ENCODE measurements at places on chromosomes 2 and 18. TPM values are rescaled to one million over a fixed set of nuclear protein-coding genes. Genes with fewer than 3 reads are reported as not detected.

Gene DQX1
- 1.1 TPM for total RNA-seq

Gene MC4R
- total RNA-seq, result 0.21 TPM

DNA sequence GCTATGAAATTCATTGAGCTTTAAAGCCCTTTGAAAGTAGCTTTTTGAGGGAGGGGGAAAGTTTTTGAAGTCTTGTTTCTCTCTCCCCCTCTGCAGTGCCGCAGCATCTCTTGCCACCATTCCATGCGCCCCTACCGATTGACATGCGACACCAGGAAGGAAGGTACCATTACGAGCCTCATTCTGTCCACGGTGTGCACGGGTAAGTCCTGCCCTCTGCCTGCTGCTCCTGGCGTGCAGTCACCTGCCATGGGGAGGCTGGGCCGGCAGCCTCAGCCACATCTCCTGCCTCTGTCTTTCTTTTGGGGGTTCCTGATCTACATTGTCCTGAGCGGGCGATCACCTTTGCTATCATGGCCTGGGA is 191.6 kb downstream of the GLI2 start:
- no peak overlapping the region for H3K4me3 ChIP-seq
- peaks cover under 1% of the 10 kb centered on the region for H3K4me1 ChIP-seq
- no peaks in the 10 kb centered on the region for H3K27me3 ChIP-seq
- H3K36me3 ChIP-seq, result no peaks in the 10 kb centered on the region
- H3K27ac ChIP-seq, result no peak overlapping the region
- no peak for DNase-seq

DNA sequence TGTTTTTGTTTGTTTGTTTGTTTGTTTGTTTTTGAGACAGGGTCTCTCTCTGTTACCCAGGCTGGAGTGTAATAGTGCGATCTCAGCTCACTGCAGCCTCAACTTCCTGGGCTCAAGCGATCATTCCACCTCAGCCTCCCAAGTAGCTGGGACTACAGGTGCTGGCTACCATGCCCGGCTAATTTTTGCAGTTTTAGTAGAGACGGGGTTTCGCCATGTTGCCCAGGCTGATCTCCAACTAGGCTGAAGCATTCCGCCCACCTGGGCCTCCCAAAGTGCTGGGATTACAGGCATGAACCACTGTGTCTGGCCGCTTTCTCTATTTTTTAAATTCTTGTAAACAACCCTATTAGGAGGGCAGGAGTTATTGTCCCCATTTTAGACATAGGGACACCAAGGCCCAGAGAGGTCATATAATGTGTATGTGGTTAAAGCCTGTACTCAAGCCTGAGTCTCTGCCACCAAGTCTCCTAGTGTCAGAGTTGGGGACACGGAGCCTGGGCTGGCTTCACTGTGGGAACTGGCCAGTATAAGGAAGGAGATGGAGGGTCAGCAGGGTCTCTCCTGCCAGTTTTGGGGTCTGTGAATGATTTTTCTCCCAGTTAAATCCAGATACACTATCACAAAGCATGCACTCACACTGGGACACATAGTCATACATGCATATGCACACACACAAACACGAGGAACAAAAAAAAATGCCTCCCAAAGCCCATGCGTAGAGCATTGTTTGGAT is 27.5 kb upstream of the MCFD2 start:
- H3K27ac ChIP-seq, result no peak overlapping the region
- H3K27me3 ChIP-seq, result peaks cover 4% of the 10 kb centered on the region
- no peaks in the 10 kb centered on the region for H3K36me3 ChIP-seq
- H3K4me3 ChIP-seq, result no peak overlapping the region
- DNase-seq, result no peak
- peaks cover 14% of the 10 kb centered on the region for H3K4me1 ChIP-seq

GRCh38 chr2:174617120-174617519 is 19.5 kb upstream of the WIPF1 start:
- no peaks in the 10 kb centered on the region for H3K4me1 ChIP-seq
- H3K27me3 ChIP-seq, result no peaks in the 10 kb centered on the region
- H3K27ac ChIP-seq, result no peak overlapping the region
- H3K36me3 ChIP-seq, result no peaks in the 10 kb centered on the region
- no peak for DNase-seq

Gene CDH2
- total RNA-seq, result 267 TPM

- H3K4me3 ChIP-seq, result no peak overlapping the region
- no peak overlapping the region for H3K27ac ChIP-seq
- no peaks in the 10 kb centered on the region for H3K27me3 ChIP-seq
- DNase-seq, result no peak
- H3K4me1 ChIP-seq, result no peaks in the 10 kb centered on the region
Observed at GRCh38 chr2:239103125-239104098, 255.5 kb downstream of the TWIST2 start.

Gene CLEC4F
- not detected for total RNA-seq

DNA sequence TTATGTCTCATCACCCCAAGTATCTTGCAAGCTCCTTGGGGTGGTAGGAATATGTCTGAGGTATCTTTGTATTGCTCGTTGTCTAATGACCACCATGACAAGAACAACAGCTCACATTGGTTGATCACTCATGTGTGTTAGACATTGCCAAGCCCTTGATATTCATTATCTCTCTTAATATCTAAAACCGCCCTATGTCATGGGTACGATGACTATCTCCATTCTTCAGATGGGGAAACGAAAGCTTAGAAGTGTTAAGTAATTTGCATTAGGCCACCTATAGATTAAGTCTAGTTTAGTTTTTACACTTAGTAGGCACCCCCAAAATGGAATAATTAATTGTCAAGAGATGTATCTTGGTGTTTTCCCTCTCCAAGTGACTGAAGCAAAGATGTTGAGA is 57.0 kb downstream of the ICOS start:
- no peak overlapping the region for H3K4me3 ChIP-seq
- H3K4me1 ChIP-seq, result peaks cover 3% of the 10 kb centered on the region

Gene PARD6G
- 10.3 TPM for total RNA-seq

DNA sequence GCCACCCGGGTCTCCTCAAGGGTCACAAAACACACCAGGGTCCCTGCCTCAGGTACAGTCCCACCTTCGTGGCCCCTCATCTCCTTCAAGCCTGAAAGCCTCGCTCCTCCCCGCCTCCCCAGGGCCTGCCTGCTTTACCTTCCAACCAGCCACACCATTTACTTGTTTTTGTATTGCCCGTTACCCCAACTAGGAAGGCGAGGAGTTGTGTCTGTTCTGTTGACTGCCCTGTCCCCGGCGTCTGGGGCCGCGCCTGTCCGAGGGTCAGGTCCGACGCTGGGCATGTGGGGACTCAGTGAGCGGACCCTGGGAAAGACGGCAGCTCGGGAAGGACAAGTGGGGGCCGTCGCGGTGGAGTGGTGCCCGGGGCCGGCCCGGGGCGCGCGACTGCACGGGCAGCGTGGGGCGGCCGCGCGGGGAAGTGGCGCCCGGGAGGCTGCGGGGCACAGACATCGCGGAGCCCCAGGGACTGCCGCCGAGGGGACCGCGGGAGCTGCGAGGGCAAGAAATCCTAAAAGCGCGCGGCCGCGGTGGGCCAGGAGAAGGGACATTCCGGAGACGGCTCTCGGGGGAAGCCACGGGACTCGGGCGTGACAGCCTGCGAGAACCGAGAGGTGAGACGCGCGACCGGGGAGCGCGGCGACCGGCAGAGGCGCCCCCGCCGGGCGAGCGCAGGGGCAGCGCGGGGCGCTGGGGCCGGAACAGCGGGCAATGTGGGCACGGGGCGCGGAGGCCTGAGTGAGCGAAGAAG is 797 bp upstream of the GRHL1 start:
- peak overlapping the region; percentile 60 for H3K4me3 ChIP-seq
- DNase-seq, result peak; percentile 72
- H3K27ac ChIP-seq, result no peak overlapping the region
- H3K27me3 ChIP-seq, result peaks cover 78% of the 10 kb centered on the region
- no peaks in the 10 kb centered on the region for H3K4me1 ChIP-seq

GRCh38 chr18:32919799-32920198 is 147.0 kb upstream of the KLHL14 start:
- H3K4me3 ChIP-seq, result no peak overlapping the region
- H3K27ac ChIP-seq, result no peak overlapping the region
- H3K4me1 ChIP-seq, result peaks cover 21% of the 10 kb centered on the region
- DNase-seq, result no peak

DNA sequence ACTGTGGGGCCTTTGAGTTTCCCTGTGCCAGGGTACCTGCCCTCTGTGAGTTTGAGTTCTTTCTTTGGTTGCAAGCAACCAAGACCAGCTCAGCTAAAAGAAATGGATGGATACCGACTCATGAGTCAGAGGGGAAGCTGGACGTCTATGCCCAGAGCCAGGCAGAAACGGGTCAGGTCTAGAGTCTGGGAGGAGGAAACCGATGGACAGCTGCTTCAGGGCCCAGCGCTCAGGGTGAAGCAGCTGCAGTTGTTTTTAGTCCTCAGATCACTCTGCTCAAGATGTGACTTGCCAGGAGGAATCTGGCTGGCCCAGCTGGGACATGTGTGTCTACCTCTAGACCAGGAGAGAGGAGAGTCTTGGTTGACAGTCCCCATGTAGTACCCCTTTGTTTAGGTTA is 10.1 kb upstream of the TYMS start:
- no peak overlapping the region for H3K4me3 ChIP-seq
- H3K36me3 ChIP-seq, result no peaks in the 10 kb centered on the region
- no peaks in the 10 kb centered on the region for H3K4me1 ChIP-seq
- DNase-seq, result no peak
- H3K27ac ChIP-seq, result no peak overlapping the region

- H3K27ac ChIP-seq, result no peak overlapping the region
- no peaks in the 10 kb centered on the region for H3K4me1 ChIP-seq
- H3K36me3 ChIP-seq, result no peaks in the 10 kb centered on the region
- H3K4me3 ChIP-seq, result no peak overlapping the region
Observed at GRCh38 chr2:11901351-11902069, 155.1 kb downstream of the LPIN1 start.

Gene ABHD1
- 0.27 TPM for total RNA-seq

DNA sequence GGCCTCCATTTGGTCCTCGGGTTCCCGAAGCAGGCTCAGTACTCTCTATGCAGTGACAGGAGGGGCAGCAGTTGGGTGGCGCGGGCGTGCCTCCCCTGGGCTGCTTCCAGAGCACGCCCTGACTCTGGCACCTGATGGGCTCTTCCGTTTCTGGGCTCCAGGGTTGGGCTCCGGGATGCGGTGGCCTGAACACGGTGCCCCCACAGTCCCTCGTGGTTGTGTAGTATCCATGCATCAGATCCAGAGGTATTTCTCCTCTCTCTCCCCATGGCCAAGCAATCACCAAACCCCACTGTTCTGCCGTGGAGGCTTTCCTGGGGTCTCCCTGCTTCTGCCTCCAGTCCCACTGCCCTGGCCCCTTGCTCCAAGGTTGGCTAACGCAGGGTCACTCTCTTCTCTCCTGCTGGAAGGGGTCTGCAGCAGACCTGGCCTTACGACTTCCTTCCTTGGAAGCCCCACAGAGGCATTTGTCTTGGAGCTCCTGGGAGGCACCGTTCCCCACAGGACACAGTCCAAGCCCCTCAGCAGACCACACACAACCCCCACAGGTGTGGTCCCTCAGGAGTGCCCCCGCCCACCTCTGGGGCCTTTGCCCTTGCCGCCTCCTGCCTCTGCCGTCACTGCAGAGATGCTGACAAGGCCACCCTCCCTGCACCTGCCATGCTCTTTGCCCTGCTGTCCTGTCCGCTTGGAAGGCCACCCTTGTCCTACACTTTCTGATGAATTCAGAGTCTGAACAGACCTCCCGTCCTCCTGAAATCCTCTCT is 136.6 kb upstream of the ASB18 start:
- no peak overlapping the region for H3K27ac ChIP-seq
- no peaks in the 10 kb centered on the region for H3K4me1 ChIP-seq
- no peak overlapping the region for H3K4me3 ChIP-seq
- no peaks in the 10 kb centered on the region for H3K27me3 ChIP-seq
- H3K36me3 ChIP-seq, result no peaks in the 10 kb centered on the region
- no peak for DNase-seq

GRCh38 chr2:63192169-63192888 is 141.7 kb downstream of the OTX1 start:
- H3K4me1 ChIP-seq, result no peaks in the 10 kb centered on the region
- no peaks in the 10 kb centered on the region for H3K27me3 ChIP-seq
- H3K4me3 ChIP-seq, result no peak overlapping the region
- DNase-seq, result no peak
- H3K36me3 ChIP-seq, result no peaks in the 10 kb centered on the region
- H3K27ac ChIP-seq, result no peak overlapping the region

- peaks cover 18% of the 10 kb centered on the region for H3K27me3 ChIP-seq
- H3K4me3 ChIP-seq, result no peak overlapping the region
- no peak overlapping the region for H3K27ac ChIP-seq
- no peak for DNase-seq
- H3K36me3 ChIP-seq, result no peaks in the 10 kb centered on the region
- no peaks in the 10 kb centered on the region for H3K4me1 ChIP-seq
Observed at GRCh38 chr2:120550893-120551446, 184.7 kb upstream of the GLI2 start.

DNA sequence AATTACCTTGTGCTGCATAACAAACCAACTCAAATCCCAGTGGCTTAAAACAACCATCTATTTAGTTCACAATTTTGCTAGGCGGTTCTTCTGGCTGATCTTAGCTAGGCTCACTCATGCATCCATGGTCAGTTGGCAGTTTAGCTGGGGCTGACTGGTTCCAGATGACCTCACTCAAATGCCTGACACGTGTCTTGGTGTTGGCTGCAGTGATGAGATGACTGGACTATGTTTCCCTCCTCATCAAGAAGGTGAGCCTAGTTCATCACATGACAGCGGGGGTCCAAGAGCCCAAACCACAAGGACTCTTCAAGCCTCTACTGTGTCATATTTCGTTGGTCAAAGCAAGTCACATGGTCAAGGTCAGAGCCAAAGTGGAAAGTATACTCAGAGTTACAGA is 42.7 kb upstream of the ACTR3 start:
- no peaks in the 10 kb centered on the region for H3K27me3 ChIP-seq
- H3K4me1 ChIP-seq, result no peaks in the 10 kb centered on the region
- H3K4me3 ChIP-seq, result no peak overlapping the region
- H3K36me3 ChIP-seq, result no peaks in the 10 kb centered on the region
- H3K27ac ChIP-seq, result no peak overlapping the region
- no peak for DNase-seq

- H3K27me3 ChIP-seq, result no peaks in the 10 kb centered on the region
- H3K27ac ChIP-seq, result no peak overlapping the region
- no peaks in the 10 kb centered on the region for H3K4me1 ChIP-seq
- H3K36me3 ChIP-seq, result no peaks in the 10 kb centered on the region
Observed at GRCh38 chr2:151947813-151948165, 119.6 kb upstream of the ARL5A start.

- DNase-seq, result no peak
- no peak overlapping the region for H3K4me3 ChIP-seq
- no peak overlapping the region for H3K27ac ChIP-seq
- no peaks in the 10 kb centered on the region for H3K27me3 ChIP-seq
Observed at GRCh38 chr2:19156646-19157045, 201.8 kb downstream of the OSR1 start.

- no peaks in the 10 kb centered on the region for H3K36me3 ChIP-seq
- no peak overlapping the region for H3K4me3 ChIP-seq
- H3K4me1 ChIP-seq, result no peaks in the 10 kb centered on the region
Observed at GRCh38 chr2:188785490-188785889, 188.7 kb upstream of the COL3A1 start.

- H3K4me3 ChIP-seq, result no peak overlapping the region
- no peak overlapping the region for H3K27ac ChIP-seq
- DNase-seq, result no peak
- H3K4me1 ChIP-seq, result no peaks in the 10 kb centered on the region
- H3K36me3 ChIP-seq, result no peaks in the 10 kb centered on the region
Observed at GRCh38 chr2:930935-931334, 19.7 kb upstream of the SNTG2 start.

- peaks cover 15% of the 10 kb centered on the region for H3K4me1 ChIP-seq
- no peak overlapping the region for H3K27ac ChIP-seq
- H3K36me3 ChIP-seq, result no peaks in the 10 kb centered on the region
- H3K27me3 ChIP-seq, result no peaks in the 10 kb centered on the region
- DNase-seq, result peak; percentile 24
Observed at GRCh38 chr2:210862283-210863065, 306.1 kb downstream of the CPS1 start.

Gene COMMD1
- total RNA-seq, result 36.1 TPM

Gene LMAN2L
- total RNA-seq, result 28.8 TPM
